AG10803 (cell line): ENCODE measurements at places on chromosomes 7 and 10.

DNA sequence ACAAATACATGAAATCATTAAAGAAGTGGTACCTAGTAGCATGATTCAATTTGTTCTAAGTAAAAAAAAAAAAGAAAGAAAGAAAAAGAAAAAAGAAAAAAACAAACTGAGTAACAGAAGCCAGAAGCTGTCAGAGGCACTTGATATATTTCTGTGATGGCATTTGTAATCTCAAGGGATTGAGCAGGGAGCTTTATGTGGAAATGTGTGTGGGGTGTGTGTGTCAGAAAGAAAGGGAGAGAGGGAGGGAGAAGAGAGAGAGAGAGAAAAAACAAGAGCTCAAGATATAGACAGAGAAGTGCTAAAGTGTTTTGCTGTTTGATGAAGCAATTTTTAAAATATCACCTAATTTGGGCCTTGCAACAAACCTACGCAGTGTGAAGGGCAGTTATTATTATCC, 357.6 kb upstream of the PCDH15 start:
- no peak for DNase-seq

DNA sequence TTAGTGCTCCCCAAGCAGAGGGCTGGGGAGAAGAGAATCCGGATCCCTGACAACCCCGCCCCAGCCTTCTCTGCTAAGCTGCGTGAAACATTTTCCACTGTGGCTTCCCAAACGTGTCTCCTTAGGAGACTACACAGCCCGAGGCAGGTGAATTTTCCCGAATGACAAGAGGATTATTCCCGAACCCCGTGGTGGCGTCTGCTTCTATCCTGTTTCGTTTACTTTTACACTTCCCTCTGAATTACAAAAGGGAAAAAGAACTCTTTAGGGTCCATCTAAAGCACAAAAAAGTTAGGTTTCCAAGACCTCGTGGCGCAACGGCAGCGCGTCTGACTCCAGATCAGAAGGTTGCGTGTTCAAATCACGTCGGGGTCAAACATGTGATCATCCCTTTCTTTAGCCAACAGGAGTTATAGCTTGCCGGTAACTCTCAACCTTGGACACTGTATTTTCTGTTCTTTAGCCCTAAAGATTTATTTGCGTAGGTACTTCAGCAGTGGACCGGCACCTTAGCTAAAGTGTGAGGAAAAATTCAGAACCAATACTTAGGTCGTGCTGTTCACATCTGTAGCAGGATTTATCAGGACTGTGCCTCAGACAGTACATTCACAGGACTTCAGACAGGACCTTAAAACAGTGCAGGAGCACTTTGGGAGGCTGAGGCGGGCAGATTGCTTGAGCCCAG, 3.2 kb upstream of the ZNF789 start:
- DNase-seq: no peak

DNA sequence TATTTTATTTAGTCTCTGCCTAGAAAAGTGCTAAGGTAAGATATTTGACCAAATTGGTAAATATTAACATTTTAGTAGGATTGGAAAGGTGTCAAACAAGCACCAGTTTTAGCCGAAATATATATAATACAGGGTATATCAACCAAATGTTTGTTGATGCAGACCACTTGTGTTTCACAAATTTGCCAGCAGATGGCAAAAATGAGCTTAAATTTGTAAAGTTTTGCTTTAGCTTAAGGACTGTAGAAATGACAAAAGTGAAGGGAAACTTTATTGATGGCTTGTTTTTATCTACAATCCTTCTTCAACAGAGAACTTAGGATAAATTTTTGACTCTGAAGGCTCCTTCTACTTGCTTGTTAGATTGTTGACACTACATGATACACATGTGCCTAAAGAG, 4.8 kb upstream of the POLR1F start:
- DNase-seq: peak; percentile 51

DNA sequence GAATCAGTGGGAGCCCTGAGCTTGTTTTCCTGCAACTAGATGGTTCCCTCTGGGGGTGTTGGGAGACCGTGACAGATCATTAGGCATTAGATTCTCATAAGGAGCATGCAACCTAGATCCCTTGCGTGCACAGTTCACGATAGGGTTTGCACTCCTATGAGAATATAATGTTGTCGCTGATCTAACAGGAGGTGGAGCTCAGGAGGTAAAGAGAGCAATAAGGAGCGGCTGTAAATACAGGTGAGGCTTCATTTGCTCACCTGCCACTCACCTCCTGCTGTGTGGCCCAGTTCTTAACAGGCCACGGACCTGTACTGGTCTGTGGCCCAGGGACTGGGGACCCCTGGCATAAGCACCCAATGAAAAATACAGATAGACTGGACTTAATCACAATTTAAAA, 10.7 kb downstream of the SLC26A3 start:
- DNase-seq: no peak

DNA sequence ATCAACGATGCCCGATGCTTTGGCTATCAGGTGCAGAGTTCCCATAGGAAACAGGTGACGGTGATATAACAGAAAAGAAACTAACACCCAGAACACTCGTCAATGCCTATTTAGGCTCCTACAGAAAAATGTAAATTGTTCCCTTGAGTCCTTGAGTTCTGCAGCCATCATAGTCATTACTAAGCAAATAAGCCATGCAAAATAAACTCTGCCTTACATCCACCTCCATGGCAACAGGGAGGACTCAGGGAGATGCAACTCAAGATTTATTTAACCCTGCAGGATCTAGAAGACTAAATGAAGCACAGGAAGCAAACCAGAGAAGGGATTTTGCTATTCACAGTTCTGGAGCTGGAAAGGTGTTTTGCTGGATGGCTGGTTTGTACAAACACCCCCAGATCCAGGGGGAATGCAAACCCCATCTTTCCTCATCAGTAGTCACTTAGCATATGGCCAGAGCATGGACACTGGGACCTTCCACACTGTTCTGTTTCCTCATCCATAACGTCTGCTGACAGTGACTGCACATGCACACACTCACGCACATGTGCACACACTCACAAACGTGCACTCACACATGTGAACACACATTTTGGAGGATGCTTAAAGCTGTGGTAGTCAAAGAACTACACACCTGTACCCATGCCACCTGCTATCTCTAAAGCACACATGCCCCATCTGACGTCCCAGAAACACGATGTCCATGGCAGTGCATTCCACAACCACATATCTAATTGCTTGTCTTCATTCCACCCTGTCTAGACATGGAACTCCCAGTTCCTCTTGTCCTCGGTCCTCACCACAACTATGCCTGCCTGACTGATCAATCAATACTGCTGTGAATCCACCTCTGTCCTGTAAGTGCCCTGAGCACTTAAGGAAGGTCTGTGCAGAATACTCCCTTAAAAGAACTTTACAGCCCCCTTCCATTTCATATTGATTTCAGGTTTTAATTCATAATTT, 178.2 kb downstream of the COBL start:
- no peak for DNase-seq

GRCh38 chr7:85469446-85470010, 282.7 kb upstream of the SEMA3D start:
- peak; percentile 58 for DNase-seq

DNA sequence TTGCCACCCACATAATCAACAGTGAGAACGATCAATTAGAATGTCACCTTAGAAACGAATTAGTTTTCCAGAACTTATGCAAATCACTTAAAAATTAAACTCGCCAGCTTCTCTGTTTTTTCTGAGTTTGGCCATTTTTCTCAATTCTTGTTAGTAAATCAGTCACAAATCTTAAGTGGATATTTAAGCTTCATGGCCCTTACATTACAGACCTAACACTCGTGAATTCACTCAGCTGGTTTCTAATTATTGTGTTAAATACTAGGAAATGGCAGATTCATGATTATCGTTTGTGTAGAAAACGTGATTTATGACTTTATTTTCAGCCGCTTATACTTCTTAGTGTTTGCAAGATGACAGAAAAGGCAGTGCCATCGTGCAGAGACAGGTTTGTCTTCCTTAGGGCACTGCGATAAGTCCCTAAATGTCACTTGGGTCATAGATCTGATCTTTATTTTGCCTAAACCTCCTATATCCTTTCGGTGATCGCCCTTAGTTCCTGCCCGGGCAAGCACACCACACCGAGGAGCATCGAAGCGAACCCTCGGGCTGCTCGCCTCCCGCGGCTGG, 587 bp upstream of the CELF2 start:
- DNase-seq: no peak

GRCh38 chr7:31123726-31124125, 71.6 kb downstream of the ADCYAP1R1 start:
- no peak for DNase-seq

- DNase-seq: no peak
These were observed 406 bp downstream of the PRLHR start for GRCh38 chr10:118595064-118595420.

DNA sequence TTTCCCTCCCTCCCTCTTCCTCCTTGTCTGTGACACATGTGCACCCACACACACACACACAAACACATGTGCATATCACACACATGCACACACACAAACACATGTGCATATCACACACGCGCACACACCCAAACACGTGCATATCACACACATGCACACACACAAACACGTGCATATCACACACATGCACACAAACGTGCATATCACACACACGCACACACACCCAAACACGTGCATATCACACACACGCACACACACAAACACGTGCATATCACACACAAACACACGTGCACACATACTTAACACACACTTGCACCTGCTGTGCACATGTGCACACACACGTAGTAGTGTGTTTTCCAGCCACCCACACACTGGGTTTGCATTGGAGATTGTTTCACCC, 29.4 kb upstream of the KNDC1 start:
- no peak for DNase-seq

DNA sequence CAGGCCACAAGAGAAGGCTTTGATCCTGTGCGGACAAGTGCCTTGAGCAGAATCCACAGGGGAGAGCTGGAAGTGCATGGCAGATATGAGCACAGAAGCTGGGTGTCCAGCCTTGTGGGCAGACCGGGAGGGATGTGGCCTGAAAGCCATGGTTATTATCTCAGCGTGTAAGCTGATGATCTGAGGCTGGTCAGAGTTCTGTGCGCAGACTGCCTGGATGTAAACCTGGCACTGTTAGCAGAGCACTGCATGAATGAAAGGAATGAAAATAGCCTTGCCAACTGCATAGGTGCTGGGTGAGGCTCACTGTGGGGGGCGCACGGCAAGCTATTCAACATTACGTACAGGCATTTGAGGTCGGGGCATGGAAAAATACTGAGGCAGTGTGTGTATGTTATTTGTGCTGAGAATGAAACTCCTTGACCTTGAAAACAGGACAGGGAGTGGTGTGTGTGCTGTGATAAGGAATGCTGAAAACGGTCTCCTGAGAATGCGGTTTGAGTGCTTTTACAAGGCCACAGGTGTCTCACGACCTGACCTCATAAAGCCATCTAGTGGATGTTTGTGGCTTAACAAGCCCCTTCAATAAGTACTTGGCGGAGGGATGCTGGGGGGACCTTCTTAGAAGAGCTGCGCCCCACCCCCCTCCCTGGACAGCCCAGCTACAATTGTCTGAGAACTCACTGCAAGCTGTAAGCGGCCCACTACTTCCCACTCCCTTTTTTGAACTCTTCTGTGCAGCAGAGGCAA, 18.7 kb downstream of the AKR1C1 start:
- DNase-seq: peak; percentile 12

GRCh38 chr7:2191016-2191415, 41.7 kb downstream of the MAD1L1 start:
- DNase-seq: no peak

GRCh38 chr10:119217991-119218490, 10.7 kb downstream of the GRK5 start:
- peak; percentile 76 for DNase-seq

GRCh38 chr7:114008696-114009095, 89.9 kb upstream of the PPP1R3A start:
- no peak for DNase-seq

GRCh38 chr10:126131341-126131740, 235.0 kb downstream of the FANK1 start:
- no peak for DNase-seq

GRCh38 chr7:13656330-13656729, 333.1 kb downstream of the ETV1 start:
- DNase-seq: no peak

- peak; percentile 69 for DNase-seq
These were observed 342.1 kb downstream of the BMPER start for GRCh38 chr7:34247468-34247867.

DNA sequence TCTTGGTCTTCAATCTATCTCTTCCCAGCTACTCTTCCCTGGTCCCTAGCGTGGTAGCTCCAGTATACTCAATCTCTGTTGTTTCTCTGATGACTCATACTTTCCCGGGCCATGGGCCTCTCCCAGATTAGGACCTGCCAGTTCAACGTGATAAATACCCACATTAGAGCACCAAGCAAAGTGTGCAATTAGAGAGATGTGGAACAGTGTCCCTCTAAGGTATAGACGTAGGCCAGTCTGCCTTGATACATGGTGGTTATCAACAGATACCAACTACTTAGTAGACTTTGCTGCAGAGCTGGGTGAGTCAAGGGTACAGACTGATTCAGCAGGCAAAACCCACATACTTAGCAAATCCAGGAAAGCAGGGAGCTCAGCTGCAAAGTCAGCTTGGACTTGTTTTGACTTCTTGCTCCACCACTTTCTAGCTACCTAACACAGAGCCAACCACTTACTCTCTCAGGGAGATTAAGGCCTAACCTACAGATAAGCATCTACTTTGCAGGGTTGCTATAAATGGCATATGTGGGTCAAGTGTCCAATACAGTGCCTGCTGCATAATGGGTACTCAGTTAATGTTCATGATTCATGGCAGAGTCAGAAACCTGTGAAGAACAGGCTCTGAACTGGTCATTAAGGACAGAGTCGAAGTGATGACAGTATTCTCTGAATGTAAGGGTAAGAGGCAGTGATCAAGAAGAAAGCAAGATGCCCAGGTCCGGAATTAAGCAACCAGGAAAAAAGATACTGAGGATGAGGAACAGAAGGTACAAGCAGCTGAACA, 176.1 kb downstream of the CHN2 start:
- DNase-seq: no peak

- DNase-seq: no peak
These were observed 6.2 kb upstream of the IGF2BP3 start for GRCh38 chr7:23476286-23477156.

DNA sequence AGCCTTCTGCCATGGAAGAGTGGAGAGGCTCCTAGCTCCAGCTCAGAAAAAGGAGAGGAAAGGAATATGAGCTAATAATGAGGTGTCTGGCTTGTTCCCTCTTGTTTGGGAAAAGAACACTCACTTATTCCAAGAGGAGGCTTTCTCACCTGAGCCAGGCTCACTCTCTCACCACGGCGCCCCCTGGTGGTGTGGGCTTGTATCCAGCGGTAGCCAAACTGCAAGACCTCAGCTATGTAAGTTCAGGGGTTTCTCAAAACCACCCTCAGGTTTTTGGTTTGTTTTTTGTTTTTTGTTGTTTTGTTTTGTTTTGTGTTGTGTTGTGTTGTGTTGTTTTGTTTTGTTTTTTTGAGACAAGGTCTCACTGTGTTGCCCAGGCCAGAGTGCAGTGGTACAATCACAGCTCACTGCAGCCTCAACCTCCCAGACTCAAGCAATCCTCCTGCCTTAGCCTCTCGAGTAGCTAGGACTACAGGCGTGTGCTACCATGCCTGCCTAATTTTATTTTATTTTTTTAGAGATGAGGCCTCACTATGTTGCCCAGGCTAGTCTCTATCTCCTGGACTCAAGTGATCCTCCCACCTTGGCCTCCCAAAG, 124.0 kb downstream of the TMEM130 start:
- peak; percentile 37 for DNase-seq
